ENCODE measurements at places on chromosomes 6 and 20. TPM values are rescaled to one million over a fixed set of nuclear protein-coding genes. Genes with fewer than 3 reads are reported as not detected.

OXT gene
- 9.8 TPM for total RNA-seq

MAP3K5 gene
- total RNA-seq = 65.7 TPM

DYNLT2 gene
- total RNA-seq = 7.2 TPM

PRICKLE4 gene
- total RNA-seq = 11.4 TPM

NT5E gene
- total RNA-seq = 31.2 TPM

ANGPT4 gene
- 0.27 TPM for total RNA-seq

RSPO3 gene
- 1.9 TPM for total RNA-seq

DNA sequence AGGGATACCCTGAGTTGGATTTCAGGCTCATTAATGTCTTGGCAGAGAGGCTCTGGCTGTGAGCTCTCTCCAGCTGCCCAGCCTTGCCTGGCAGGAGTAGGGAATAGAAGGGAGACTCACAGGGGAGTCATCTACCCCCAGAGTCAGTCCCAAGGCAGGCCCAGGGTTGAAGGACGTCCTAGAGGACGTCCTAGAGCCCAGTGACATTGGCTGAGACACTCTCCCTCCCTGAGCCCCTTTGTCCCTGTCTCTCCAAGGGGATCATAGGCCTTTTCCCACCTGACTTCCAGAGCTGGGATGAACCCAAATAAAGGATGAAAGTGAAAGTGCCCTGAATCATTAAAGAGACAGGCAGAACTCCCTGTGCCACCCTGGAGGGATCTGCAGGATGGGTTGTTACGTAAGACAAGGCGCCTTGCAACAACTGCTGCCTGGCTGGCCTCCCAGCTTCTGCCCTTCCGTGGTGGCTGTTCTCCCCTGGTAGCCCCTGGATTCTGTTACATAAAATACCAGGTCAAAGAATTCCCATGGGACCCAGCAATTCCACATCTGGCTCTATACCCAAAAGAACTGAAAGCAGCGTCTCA, 53.6 kb upstream of the SIRPA start:
- H3K36me3 ChIP-seq = no peaks in the 10 kb centered on the region
- no peaks in the 10 kb centered on the region for H3K4me1 ChIP-seq
- peak overlapping the region; percentile 37 for H3K27ac ChIP-seq
- H3K4me3 ChIP-seq = no peak overlapping the region
- peak; percentile 37 for DNase-seq

DNA sequence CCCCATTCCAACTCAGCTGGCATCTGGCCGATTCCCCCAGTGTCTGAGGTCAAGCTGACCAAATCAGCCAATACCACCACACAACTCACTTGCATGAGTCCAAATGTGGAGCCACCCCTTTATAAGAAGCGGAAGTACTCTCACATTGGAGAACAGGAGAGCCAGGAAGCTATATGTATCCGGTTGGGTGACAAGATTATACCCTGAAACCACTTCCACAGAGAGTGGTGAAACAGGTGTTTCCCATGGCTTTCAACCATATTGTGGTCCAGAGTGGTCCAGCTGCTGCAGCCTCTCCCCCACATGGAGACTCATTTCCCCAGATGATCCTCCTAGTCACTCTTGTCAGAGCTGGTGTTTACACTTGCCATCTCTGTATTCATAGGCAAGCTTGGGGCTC, 24.0 kb upstream of the SERINC1 start:
- no peaks in the 10 kb centered on the region for H3K27me3 ChIP-seq
- no peak overlapping the region for H3K27ac ChIP-seq
- no peak for DNase-seq
- H3K4me1 ChIP-seq = no peaks in the 10 kb centered on the region
- H3K4me3 ChIP-seq = no peak overlapping the region

DNA sequence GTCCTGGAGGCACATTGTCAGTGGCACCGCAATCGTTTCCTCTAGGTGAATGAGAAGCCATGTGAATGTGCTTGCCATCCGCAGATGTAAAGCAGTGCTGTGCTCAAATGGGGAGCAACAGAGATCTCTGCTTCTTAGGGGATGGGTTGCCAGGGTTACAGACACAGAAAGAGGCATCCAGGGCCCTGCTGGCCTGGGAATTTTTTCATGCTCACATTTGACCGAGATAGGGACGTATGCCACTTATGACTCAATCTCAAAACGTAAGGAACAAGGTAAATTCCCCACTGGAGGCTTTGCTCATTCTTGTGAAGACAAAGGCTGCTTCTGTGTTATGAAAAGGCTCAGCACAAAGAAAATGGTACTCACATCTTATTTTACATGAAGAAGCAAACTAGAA, 11.0 kb downstream of the C6orf118 start:
- no peaks in the 10 kb centered on the region for H3K27me3 ChIP-seq
- no peaks in the 10 kb centered on the region for H3K4me1 ChIP-seq
- no peak for DNase-seq

GRCh38 chr20:7301807-7302206, 534.3 kb downstream of the BMP2 start:
- DNase-seq = no peak
- no peaks in the 10 kb centered on the region for H3K4me1 ChIP-seq
- no peaks in the 10 kb centered on the region for H3K36me3 ChIP-seq
- H3K27me3 ChIP-seq = no peaks in the 10 kb centered on the region

DNA sequence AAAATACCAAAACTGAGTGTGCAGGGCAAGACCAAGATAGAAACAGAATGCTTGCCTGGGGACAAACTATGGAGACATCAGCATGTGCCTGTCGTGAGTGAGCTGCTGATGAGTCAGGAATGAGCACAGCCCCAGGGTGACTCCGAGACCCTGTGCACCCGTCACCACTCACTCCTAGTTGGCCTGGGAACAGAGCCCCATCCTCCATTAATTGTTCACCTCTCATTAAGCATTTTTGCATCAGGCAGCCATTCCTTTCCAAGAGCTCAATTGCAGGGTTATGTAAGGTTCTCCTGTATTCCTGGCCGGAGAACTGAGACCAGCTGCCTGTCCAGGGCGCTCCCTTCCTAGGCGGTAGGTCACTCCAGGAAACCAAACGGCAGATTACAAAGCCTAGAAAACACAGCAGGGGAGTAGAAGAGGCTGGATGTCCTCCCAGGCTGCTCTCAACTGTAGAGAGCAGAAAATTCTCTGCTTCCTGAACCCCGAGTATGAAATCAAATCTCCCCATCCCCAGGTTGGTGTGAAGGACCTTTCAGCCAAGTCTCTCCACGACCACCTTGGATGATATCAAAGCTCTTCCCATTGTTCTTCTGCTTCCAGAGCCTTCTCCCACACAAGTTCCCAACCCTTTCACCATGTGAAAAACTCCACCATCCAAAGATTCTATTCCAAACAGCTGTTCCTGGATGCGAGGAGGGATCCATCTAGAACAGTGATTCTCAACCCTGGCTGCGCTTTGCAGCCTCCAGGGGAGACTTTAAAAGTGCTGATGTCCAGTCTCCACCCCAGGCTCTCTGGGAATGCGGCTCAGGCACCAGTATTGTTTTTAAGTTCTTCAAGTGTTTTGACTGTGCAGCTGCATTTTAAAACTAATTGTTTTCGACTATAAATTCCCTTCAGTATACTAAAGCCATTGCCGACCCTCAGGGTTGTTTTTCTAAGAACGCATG, 532.6 kb upstream of the JARID2 start:
- H3K4me1 ChIP-seq = no peaks in the 10 kb centered on the region
- H3K4me3 ChIP-seq = no peak overlapping the region
- H3K27ac ChIP-seq = no peak overlapping the region
- no peak for DNase-seq
- no peaks in the 10 kb centered on the region for H3K36me3 ChIP-seq
- H3K27me3 ChIP-seq = no peaks in the 10 kb centered on the region

- no peaks in the 10 kb centered on the region for H3K27me3 ChIP-seq
- H3K4me1 ChIP-seq = no peaks in the 10 kb centered on the region
- no peak for DNase-seq
- no peak overlapping the region for H3K27ac ChIP-seq
- no peak overlapping the region for H3K4me3 ChIP-seq
Observed at GRCh38 chr20:38987777-38988176, 25.6 kb downstream of the DHX35 start.

DNA sequence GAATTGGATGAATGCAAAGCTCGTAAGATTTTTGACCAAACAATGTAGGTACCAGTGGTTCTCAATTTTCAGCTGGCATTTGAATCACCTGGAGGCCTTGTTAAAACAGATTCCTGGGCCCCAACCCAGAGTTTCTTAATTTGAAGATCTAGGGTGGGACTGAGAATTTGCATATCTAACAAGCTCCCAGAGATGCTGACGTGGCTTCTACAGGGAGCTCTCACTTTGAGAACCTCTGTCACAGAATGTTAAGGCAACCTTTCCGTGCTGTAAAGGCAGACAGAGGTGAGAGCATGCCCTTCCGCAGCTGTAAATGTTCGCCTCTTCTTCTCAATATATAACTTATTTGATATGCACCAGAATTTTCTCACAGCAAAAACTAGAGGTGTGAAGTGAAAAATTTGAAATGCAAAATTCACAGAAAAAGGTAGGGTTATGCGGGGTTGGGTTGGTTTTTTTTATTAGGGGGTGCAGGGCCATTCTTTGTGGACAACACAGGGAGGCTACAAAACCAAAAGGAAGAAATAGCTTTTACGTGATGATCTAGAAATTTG, 69.4 kb downstream of the BMP2 start:
- H3K4me1 ChIP-seq = no peaks in the 10 kb centered on the region
- no peak overlapping the region for H3K4me3 ChIP-seq
- H3K27ac ChIP-seq = no peak overlapping the region
- no peak for DNase-seq
- no peaks in the 10 kb centered on the region for H3K36me3 ChIP-seq
- no peaks in the 10 kb centered on the region for H3K27me3 ChIP-seq

GRCh38 chr6:286681-287488, 5.4 kb upstream of the DUSP22 start:
- no peak overlapping the region for H3K27ac ChIP-seq
- H3K36me3 ChIP-seq = no peaks in the 10 kb centered on the region
- no peaks in the 10 kb centered on the region for H3K27me3 ChIP-seq
- no peaks in the 10 kb centered on the region for H3K4me1 ChIP-seq

- no peak for DNase-seq
- H3K27ac ChIP-seq = no peak overlapping the region
- no peaks in the 10 kb centered on the region for H3K27me3 ChIP-seq
- H3K4me3 ChIP-seq = no peak overlapping the region
- H3K36me3 ChIP-seq = no peaks in the 10 kb centered on the region
Observed at GRCh38 chr6:49030251-49031020, 432.6 kb downstream of the MMUT start.

DNA sequence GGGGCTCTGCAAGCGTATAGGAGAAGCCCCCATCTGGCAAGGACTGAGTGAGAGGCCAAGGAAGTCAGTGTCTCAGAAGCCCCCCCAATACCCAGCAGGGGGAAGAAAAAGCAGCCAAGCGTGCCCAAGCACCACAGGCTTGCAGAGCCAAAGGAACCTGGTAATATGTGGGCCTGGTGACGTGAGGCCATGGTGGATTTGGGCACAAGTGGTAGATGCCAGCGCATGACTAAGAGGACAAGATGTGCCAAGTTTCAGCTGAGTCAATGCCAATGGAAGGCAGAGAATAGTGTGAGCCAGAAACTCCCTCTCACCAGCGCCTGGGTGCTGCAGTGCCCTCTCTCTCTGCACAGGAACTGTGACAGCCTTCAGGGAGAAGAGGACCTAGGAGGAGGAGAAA, 110.0 kb downstream of the QRSL1 start:
- no peak overlapping the region for H3K4me3 ChIP-seq
- no peaks in the 10 kb centered on the region for H3K4me1 ChIP-seq
- no peaks in the 10 kb centered on the region for H3K36me3 ChIP-seq

DNA sequence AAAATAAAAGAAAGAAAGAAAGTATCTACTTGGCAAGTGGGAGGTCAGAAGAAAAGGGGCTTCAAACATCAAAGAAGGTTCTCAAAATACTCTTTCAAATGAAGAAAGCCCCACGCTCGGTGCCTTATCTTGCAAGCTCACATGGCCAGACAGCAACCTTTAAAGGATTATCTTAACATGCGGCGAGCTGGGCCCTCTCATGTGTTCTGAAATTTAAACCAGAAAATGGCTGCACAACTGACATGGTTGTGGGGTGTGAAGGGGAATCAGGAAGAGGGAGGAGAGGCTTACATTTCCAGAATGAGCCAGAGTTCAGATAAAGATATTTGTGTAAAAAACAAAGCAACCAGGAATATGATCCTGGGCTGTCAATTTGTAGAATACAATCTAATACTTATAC, 363.1 kb downstream of the PRKN start:
- no peaks in the 10 kb centered on the region for H3K4me1 ChIP-seq
- H3K36me3 ChIP-seq = no peaks in the 10 kb centered on the region
- no peaks in the 10 kb centered on the region for H3K27me3 ChIP-seq
- no peak for DNase-seq

DNA sequence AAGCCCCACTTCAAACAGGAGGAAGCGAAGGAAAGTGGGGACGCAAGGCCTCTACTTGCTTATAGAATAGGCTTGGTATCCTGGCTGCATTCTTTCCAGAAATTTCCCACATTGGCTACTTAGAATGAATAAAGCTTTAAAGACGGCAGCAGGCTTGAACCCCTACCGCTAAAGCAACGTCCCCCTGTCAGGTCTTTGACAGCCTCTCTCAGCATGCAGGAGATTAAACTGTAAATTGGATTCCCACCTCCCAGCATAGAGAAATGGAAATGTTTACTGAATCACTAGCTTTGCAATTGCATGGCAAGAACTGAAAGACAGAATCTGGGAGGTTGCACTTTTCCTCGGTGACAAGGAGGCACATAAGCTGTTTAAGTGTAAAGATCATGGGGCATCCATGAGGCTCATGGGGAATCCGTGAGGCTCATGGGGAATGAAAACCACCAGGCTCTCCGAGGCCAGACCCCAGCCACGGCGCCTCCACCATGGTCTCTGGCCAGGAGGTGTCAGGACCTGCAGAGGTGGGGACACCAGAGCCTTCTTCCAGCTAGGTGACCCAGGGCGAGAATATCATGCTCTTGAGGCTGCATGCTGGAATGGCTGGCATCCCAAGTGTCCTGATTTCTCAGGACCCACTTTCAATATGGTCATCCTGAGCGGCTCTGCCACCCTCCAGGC, 10.3 kb downstream of the LEMD2 start:
- peaks cover 68% of the 10 kb centered on the region for H3K36me3 ChIP-seq
- H3K27me3 ChIP-seq = no peaks in the 10 kb centered on the region
- H3K4me3 ChIP-seq = no peak overlapping the region
- H3K4me1 ChIP-seq = no peaks in the 10 kb centered on the region
- H3K27ac ChIP-seq = no peak overlapping the region

- H3K27ac ChIP-seq = no peak overlapping the region
- no peak overlapping the region for H3K4me3 ChIP-seq
- no peaks in the 10 kb centered on the region for H3K4me1 ChIP-seq
- no peaks in the 10 kb centered on the region for H3K36me3 ChIP-seq
Observed at GRCh38 chr20:399182-399707, 8.9 kb upstream of the RBCK1 start.

GRCh38 chr6:43772681-43773049, 2.7 kb downstream of the VEGFA start:
- H3K4me1 ChIP-seq = peaks cover 19% of the 10 kb centered on the region
- H3K27ac ChIP-seq = peak overlapping the region; percentile 90
- no peaks in the 10 kb centered on the region for H3K36me3 ChIP-seq
- DNase-seq = no peak
- H3K4me3 ChIP-seq = peak overlapping the region; percentile 83
- H3K27me3 ChIP-seq = no peaks in the 10 kb centered on the region

GRCh38 chr20:4781211-4781610, 59.5 kb downstream of the PRND start:
- no peak overlapping the region for H3K27ac ChIP-seq
- H3K36me3 ChIP-seq = no peaks in the 10 kb centered on the region
- H3K27me3 ChIP-seq = no peaks in the 10 kb centered on the region
- no peak overlapping the region for H3K4me3 ChIP-seq
